ENCODE measurements at places on chromosomes 11 and 22. TPM values are rescaled to one million over a fixed set of nuclear protein-coding genes. Genes with fewer than 3 reads are reported as not detected.

The RPL27A gene
- polyA plus RNA-seq: 1,741 TPM

DNA sequence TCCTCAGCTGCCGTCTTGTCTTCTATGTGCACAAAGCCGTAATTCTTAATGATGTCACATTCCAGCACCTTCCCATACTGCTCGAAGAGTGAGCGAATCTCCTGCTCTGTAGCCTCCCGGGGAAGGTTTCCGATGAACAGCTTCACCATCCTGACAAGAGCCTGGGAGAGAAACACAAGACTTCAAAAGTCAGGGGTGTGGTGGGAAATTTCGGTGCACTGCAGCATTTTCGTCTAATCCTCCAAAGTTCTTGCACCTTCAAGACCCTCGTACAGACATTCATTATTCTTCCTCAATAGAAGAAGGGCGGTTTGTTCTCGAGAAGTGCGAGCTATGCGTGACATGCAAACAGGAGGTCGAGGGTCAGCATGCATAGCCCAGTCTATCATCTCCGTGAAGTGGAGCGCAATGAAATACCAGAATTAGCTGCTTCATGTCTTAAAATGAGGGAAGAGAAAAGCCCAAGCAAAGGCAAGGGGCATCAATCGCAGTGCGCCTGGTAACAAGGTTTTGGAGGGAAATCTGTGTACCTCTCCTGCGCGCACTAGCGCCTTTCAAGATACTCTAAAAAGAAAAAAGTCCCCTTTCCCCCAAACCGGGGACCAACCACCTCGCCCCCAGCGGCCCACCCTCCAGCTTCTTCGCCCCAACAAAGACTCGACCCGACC lies 622 bp downstream of the RBM4B start:
- no peaks in the 10 kb centered on the region for H3K36me3 ChIP-seq
- peak overlapping the region; percentile 76 for H3K4me3 ChIP-seq
- H3K27me3 ChIP-seq: no peaks in the 10 kb centered on the region
- no peak for DNase-seq
- peak overlapping the region; percentile 89 for H3K27ac ChIP-seq
- H3K4me1 ChIP-seq: no peaks in the 10 kb centered on the region

The CD248 gene
- 9.2 TPM for polyA plus RNA-seq

GRCh38 chr11:28108958-28109357 lies 770 bp downstream of the METTL15 start:
- H3K27me3 ChIP-seq: no peaks in the 10 kb centered on the region
- H3K27ac ChIP-seq: no peak overlapping the region
- H3K4me1 ChIP-seq: peaks cover 39% of the 10 kb centered on the region
- DNase-seq: peak; percentile 51
- H3K4me3 ChIP-seq: no peak overlapping the region
- H3K36me3 ChIP-seq: peaks cover 3% of the 10 kb centered on the region

- DNase-seq: no peak
- no peak overlapping the region for H3K27ac ChIP-seq
- H3K4me1 ChIP-seq: no peaks in the 10 kb centered on the region
- no peaks in the 10 kb centered on the region for H3K36me3 ChIP-seq
Observed at GRCh38 chr22:39706376-39707140, 136.0 kb downstream of the CACNA1I start.

DNA sequence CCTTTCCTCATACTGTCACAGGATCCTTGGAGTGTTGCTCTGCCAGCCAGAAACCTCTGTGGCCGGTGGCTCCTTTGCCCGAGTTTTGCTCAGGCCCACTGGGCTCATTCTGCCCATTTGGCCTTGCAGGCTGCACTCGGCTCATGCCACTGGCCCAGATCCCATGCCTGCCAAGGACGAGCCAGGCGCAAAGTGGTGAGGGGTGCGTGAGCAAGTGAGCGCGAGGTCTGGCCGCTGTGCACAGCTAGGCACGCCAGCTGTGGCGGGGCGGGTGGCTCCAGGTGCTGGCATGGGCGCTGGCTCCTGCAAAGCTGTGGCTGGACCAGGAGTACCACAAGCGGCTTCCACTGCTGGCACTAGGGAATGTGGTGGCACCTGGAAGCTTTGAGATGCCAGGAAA lies 2.8 kb upstream of the RNF141 start:
- no peaks in the 10 kb centered on the region for H3K4me1 ChIP-seq
- no peak overlapping the region for H3K27ac ChIP-seq
- no peaks in the 10 kb centered on the region for H3K27me3 ChIP-seq
- DNase-seq: no peak
- H3K36me3 ChIP-seq: no peaks in the 10 kb centered on the region
- no peak overlapping the region for H3K4me3 ChIP-seq

The CRACR2B gene
- 44.4 TPM for polyA plus RNA-seq

The ROBO4 gene
- 27.3 TPM for polyA plus RNA-seq

The DCHS1 gene
- polyA plus RNA-seq: 6.0 TPM

DNA sequence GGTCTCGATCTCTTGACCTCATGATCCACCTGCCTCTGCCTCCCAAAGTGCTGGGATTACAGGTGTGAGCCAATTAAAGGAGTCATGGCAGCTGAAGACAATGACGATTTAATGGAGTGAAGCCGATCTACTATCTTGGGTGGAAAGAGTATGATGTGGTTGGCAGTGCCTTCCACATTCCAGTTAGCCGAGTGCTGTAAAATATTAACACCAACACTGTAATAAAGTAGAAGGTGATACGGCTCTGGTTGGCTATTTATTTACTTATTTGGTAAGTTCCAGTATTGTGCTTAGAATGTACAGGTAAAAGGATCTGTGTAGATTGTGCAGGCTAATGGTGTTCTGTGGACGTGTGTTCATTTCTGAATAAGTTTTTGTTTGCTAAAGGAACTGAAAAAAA lies 149.6 kb upstream of the MTMR2 start:
- H3K27ac ChIP-seq: no peak overlapping the region
- H3K4me3 ChIP-seq: no peak overlapping the region
- no peak for DNase-seq
- H3K36me3 ChIP-seq: no peaks in the 10 kb centered on the region

The SPTBN2 gene
- 4.7 TPM for polyA plus RNA-seq

- H3K36me3 ChIP-seq: no peaks in the 10 kb centered on the region
- no peak overlapping the region for H3K27ac ChIP-seq
- H3K4me1 ChIP-seq: peaks cover 17% of the 10 kb centered on the region
- no peak overlapping the region for H3K4me3 ChIP-seq
- DNase-seq: no peak
Observed at GRCh38 chr22:33812360-33812977, 107.8 kb downstream of the LARGE1 start.

GRCh38 chr11:107272561-107272960 lies 185.1 kb downstream of the CWF19L2 start:
- no peaks in the 10 kb centered on the region for H3K4me1 ChIP-seq
- DNase-seq: no peak
- H3K27ac ChIP-seq: no peak overlapping the region
- H3K36me3 ChIP-seq: no peaks in the 10 kb centered on the region
- no peaks in the 10 kb centered on the region for H3K27me3 ChIP-seq
- H3K4me3 ChIP-seq: no peak overlapping the region

DNA sequence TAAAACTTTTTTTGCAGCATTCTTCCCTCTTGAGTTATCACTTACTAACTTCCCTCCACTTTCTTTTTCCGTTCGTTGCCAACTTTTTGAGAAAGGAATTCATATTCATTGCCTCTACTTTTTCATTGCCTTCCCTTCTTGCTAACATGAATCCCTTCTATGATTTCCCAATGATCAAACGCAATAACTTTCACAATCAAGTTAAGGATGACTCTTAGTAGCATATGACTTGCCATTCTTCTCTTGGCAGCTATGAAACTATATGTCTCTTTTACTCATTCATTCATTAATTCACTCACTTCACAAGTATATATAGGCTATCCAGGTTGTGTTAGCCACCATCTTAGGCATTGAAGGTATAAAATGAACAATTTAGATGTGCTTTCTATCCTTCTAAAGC lies 16.6 kb upstream of the ARHGAP20 start:
- H3K36me3 ChIP-seq: no peaks in the 10 kb centered on the region
- H3K27me3 ChIP-seq: no peaks in the 10 kb centered on the region
- H3K4me1 ChIP-seq: no peaks in the 10 kb centered on the region
- no peak for DNase-seq
- no peak overlapping the region for H3K27ac ChIP-seq
- H3K4me3 ChIP-seq: no peak overlapping the region
